Inflammatory macrophage treated with lipopolysaccharide for 4 hours (primary cell): ENCODE measurements at places on chromosomes 7 and 10.

GRCh38 chr7:28237363-28237762, 56.8 kb upstream of the JAZF1 start:
- DNase-seq = no peak

GRCh38 chr10:89357975-89358374, 19.9 kb upstream of the IFIT1B start:
- no peak for DNase-seq

DNA sequence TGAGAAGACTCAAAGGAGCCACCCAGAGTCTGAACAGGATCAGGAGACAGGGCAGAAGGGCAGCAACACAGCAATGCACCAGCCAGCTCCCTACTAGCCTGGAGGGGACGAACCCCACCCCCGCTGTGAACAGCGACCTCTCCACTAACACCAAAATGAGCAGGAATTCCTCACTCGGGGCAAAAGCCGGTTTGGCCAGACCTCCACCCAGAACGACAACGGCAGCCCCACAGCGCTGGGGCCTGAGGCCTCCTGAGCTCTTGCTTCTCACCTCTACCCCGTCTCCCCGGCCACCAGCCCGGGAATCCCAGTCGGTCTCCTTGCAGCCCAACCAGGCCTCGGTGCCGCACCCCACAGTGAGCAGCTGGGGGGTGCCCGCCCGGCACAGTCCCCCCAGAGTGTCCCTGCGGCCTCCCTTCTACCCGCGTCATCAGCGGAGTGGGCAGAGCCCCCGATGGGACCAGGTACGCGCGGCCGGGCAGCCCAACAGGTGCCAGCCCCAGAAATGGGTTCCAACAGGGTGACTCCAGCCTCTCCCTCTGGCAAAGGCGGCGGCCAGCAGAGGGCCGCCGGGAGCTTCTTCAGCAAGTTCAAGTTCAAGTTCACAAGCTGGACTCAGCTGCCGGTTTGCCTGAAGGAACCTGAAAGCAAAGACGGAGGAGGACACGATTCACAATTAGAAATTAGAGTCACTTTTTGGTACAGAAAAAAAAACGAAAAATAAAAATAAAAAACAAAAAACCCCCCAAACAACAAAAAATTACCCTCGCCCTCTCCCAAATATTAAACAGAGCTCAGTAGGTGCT, 129.0 kb downstream of the MARCHF5 start:
- peak; percentile 52 for DNase-seq

GRCh38 chr7:135768467-135768866, 19.9 kb upstream of the FAM180A start:
- DNase-seq = no peak

DNA sequence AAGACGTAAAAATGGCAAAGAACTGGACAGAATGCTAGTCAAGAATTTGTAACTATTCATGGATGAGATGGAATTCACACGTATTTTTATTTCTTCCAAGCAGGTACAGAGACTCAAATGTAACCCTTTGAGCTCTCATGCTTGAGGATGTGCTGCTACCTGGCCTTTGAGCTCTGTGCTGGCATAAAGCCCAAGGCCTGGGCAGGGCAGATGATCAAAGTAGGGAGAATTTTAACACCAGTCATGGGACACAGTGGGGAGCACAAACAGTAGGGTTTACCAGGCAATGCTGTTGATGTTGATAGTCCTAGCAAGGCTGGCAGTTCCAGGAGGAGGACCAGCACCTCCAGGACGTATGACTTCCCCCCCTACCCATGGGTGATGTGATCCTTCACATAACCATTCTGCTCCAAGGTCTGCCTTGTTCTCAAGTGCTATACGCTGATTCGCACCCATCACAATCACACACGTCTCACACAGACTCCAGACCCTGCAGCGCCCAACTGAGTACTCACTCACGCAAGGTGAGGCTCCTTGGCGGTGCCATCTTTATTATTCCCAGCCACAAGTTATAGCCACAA, 48.6 kb upstream of the DLG5 start:
- no peak for DNase-seq

GRCh38 chr10:95303535-95303934, 12.7 kb upstream of the PDLIM1 start:
- no peak for DNase-seq

DNA sequence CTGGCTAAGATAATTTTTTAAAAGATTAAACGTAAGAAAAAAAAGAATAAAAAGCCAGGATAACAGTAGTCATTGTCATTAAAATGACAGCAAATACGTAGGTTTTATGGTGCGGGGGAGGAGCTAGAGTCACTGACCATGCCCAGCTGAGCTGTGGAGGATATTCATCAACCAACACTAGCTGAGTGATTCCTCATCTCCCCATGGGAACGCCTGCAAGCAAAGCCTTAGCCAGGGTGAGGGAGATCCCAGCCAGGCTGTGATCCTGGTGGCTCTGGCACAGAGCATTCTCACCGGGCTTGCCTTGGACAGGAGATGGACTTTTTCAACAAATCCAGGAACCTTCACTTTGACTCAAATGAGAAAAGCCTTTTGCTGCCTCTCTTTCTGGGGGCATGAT, 94.2 kb downstream of the HIP1 start:
- no peak for DNase-seq

DNA sequence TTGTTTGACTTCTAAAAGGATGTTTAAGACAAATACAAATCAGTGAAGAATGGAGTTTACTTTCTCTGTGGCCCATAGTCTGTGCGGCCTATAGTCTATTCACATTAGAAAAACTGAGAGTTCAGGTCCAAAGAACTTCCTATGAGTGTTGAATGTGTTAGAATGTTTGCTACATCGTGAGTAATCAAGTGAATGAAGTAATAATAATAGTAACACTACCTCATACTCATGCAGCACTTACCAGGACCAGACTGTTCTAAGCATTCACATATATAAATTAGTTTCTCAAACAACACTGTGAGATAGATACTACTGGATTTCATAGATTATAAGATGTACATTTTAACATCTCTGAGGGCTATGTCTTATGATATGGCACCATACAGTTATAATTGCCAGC, 70.4 kb downstream of the RALA start:
- DNase-seq = peak; percentile 16

DNA sequence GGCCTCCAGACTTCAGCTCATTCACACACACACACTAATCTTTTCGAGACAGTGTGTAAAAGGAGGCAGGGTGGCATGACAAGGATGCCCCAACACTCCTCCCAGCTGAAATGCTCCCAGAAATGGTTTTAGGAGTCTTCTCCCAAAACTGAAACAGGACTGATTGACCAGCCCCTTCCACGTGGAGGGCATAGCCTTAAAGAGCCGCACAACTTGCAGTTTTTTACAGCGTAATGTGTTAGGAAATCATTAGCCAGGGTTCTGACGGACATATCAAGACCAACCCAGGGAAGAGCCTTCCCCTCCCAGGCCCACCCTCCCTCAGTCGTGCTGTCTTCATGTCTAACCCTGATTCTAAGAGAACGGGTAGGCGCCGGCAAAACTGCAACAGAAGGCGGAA, 224.6 kb downstream of the TNS3 start:
- DNase-seq = no peak
